ENCODE measurements at places on chromosomes 7 and 10.
A peak's percentile ranks its signal among the peaks of the same experiment; 100 is the strongest.

DNA sequence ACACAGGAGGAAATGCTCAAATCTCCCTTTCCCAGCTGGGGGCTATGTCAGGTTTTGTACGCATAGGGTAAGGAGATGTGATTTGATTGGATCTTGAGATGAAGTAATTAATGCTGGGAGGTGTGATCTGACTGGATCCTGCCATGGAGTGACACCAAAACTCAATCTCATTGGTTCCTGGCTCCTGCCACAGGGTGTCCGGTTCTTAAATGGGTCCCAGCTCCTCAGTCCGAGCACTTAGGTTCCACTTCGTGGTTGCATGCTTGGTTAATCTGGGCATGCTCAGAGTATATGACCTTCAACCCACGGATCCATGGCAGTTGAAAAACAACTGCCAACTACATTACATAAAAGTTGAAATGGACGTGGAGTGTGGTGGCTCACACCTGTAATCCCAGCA, 3.1 kb upstream of the ZNF12 start:
- H3K4me1 ChIP-seq, result peaks cover 18% of the 10 kb centered on the region
- no peak overlapping the region for H3K27ac ChIP-seq
- no peak for DNase-seq
- peaks cover 12% of the 10 kb centered on the region for H3K27me3 ChIP-seq
- H3K36me3 ChIP-seq, result no peaks in the 10 kb centered on the region

GRCh38 chr7:44347546-44348114, 22.2 kb upstream of the CAMK2B start:
- H3K4me3 ChIP-seq, result no peak overlapping the region
- H3K4me1 ChIP-seq, result no peaks in the 10 kb centered on the region
- no peak for DNase-seq
- peaks cover 36% of the 10 kb centered on the region for H3K27me3 ChIP-seq
- no peaks in the 10 kb centered on the region for H3K36me3 ChIP-seq
- H3K27ac ChIP-seq, result no peak overlapping the region

DNA sequence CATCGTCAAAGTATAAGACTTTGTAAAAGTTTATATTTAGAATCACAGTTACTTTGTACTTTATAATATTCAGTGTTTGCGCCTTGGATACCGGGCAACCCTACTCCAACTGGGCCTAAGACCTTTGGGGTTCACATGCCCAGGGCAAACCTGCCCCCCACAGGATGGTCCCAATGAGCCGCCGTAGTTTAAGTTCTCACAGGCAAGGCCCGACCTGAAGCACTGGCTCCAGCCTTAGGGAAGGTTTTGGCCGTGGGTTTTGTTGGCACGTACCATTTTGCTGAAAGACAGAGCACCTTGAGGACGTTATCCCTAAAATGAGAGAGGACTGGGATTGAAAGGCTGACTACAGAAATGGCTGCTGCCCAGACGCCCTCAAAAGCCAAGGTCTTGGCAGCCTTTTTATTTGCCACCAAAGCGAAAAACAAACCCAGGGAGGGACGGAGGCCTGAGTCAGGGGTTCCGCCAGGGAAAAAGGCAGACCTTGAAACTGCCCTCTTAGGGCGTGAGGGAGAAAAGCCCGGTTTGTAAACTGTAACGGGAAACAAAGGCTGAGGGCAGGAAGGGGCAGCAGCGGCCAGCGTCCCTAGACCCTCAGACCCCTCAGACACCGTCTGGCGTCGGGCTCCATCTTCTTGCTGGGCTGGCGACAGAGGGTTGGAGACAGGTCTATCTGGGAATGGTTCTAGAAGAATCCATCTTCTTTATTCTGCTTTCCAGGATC, at the start of gene CCDC172:
Gene CCDC172 (plus strand): TSS at position 222 of the 724 bp plus-strand sequence. CDS start 564 bp downstream, outside the sequence.
- H3K36me3 ChIP-seq, result no peaks in the 10 kb centered on the region
- H3K4me1 ChIP-seq, result no peaks in the 10 kb centered on the region
- no peak for DNase-seq
- no peak within 1 kb of the TSS for H3K4me3 ChIP-seq
- H3K27me3 ChIP-seq, result peaks cover 16% of the 10 kb centered on the region

GRCh38 chr7:139709485-139709884, 68.3 kb downstream of the HIPK2 start:
- H3K27me3 ChIP-seq, result no peaks in the 10 kb centered on the region
- H3K27ac ChIP-seq, result peak overlapping the region; percentile 48
- no peak overlapping the region for H3K4me3 ChIP-seq
- no peak for DNase-seq
- peaks cover 4% of the 10 kb centered on the region for H3K36me3 ChIP-seq

DNA sequence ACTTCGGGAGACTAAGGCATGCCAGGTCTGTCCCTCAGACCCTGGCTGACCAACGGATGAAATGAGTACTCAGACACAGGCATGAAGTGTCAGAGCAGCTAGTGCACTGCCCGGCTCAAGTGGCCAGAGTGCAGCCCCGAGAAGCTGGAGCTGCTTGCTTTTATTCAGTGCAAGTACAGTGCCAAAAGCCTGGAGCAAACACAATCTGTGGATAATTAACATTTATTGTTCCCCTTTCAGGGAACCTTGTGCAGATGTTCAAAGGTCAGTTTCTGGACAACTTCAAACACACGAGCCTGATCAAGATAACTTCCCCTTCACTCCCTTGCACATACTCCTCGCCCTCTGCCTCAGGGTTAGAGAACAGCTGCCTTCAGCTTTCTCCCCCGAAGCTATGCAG, 7.9 kb upstream of the ATE1 start:
- no peak overlapping the region for H3K27ac ChIP-seq
- no peaks in the 10 kb centered on the region for H3K36me3 ChIP-seq
- DNase-seq, result no peak
- H3K4me1 ChIP-seq, result peaks cover 9% of the 10 kb centered on the region
- no peak overlapping the region for H3K4me3 ChIP-seq
- peaks cover 20% of the 10 kb centered on the region for H3K27me3 ChIP-seq

DNA sequence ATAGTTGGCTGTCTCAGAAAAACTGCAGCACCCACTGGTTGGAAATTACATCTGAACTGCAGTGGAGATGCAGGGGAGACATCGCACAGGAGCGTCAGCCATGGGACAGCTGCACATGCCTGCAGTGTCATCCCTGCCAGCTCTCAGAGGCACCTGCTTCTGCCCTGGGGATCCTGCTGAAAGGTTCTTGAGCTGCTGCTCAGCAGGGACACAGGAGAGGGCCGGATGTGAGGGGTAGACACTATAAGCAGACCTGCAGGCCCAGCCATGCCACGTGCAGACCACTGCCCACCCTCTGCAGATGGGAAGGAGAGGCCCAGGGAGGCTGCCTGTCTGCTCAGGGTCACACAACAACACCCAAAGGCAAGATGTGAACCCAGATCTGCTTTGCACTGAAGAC, 601.4 kb downstream of the DNAJB6 start:
- no peaks in the 10 kb centered on the region for H3K4me1 ChIP-seq
- no peak overlapping the region for H3K4me3 ChIP-seq
- no peak for DNase-seq
- H3K27ac ChIP-seq, result no peak overlapping the region
- no peaks in the 10 kb centered on the region for H3K36me3 ChIP-seq

- H3K36me3 ChIP-seq, result no peaks in the 10 kb centered on the region
- H3K27ac ChIP-seq, result no peak overlapping the region
- H3K27me3 ChIP-seq, result no peaks in the 10 kb centered on the region
These were observed 388.4 kb downstream of the TFEC start for GRCh38 chr7:115642194-115642593.

DNA sequence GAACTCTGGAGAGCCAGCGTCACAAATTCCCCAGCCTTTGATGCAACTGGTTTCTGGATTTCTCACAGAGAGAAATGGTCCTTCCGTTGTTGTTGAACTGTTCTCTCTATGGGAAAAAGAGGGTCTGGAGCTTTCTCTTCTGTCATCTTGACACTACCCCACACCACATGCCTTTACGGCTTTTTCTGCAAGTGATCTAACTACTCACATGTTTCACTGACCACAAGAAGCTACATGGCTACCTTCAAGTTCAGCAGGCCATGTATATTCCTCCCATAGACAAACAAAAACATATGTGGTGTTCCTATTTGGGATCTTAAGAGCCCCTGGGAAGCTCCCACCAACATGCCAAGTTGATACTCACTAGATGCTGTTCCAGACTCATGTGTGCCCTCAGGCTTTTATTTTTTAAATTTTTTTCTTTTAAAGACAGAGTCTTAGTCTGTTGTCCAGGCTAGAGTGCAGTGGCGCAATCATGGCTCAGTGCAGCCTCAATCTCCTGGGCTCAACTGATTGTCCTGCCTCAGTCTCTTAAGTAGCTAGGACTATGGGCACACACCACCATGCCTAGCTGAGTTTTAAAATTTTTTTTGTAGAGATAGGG, 72.0 kb downstream of the RNF216 start:
- peaks cover 9% of the 10 kb centered on the region for H3K4me1 ChIP-seq
- H3K4me3 ChIP-seq, result no peak overlapping the region
- H3K36me3 ChIP-seq, result peaks cover 8% of the 10 kb centered on the region
- H3K27me3 ChIP-seq, result no peaks in the 10 kb centered on the region
- no peak overlapping the region for H3K27ac ChIP-seq

GRCh38 chr7:78018641-78019446, 220.3 kb downstream of the PHTF2 start:
- no peak for DNase-seq
- peaks cover 16% of the 10 kb centered on the region for H3K27me3 ChIP-seq
- H3K36me3 ChIP-seq, result peaks cover 2% of the 10 kb centered on the region
- peak overlapping the region; percentile 83 for H3K4me3 ChIP-seq
- peaks cover 8% of the 10 kb centered on the region for H3K4me1 ChIP-seq

Data from T-helper 17 cell (primary cell).